ENCODE measurements at places on chromosomes 5 and 9.

- DNase-seq: no peak
Measured at GRCh38 chr9:126514037-126514821, 99.5 kb upstream of the LMX1B start.

DNA sequence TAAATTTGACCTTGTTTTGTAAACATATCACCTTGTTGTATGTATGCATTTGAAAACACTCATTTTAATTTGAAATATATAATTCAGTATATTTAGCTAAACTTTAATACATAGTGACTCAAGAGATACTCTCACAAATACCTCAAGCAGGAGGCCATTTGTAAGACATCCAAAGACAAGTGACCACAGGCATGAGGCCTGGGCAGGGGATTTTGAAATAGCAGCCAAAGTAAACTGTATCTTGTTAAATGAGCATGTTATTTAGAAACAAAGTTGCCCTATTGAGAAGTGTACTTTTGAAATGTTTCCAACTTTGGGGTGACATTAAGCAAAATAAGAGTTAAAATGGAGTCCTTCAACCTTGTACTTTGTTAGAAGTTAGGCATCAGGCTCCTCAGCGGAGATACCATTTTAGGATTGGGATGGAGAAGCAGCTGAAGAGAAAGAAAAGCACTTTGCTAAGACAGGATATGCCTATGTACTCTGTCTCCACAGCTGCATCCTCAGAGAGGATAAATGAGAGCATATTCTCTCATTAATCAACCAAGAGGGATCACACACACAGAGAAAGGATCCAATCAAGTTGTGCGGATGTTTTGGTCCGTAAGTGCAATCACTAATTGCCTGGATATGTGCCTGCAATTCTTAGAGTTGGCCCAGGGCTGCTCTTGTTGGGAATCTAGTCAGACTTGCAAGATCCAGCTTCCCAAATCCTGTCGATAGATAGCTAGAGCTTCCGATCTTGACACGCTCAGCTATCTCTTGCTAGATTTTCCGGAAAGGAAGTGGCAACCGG is 157.5 kb upstream of the HAPLN1 start:
- DNase-seq: no peak

DNA sequence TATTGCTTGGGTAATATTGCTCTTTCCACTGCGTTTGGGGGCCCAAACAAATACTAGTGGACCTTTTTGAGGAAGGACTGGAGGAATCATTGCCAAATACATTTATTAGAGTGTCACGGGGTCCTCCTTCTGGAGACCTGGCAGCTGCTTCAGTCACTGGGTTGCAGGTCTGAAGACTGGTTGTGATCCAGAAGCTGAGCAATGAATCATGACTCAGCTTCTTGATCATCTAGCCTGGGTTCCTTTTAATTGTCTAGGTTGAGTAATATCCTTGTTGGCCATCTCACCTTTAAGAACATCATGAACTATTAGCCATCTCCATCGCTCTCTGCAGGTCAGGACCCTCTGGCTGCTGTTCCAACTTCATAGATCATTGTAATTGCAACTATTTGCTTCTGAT is 15.4 kb upstream of the UBAP1 start:
- DNase-seq: no peak

DNA sequence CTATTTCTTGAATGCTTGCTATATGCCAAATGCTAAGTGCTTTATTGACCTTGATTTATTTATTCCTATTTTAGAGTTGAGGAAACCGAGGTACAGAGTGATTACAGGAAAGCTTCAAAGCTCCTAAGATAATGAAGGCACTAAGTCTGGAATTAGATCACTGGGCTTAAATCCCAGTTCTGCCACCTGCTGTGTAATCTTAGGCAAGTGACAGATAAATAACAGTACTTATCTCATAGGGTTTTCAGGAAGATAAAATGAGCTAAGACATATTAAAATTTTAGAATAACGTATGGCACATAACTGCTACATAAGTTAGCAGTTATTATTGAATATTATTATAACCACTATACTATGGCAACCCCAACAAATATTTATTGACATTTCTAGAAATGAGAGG is 843.8 kb downstream of the DTWD2 start:
- no peak for DNase-seq

DNA sequence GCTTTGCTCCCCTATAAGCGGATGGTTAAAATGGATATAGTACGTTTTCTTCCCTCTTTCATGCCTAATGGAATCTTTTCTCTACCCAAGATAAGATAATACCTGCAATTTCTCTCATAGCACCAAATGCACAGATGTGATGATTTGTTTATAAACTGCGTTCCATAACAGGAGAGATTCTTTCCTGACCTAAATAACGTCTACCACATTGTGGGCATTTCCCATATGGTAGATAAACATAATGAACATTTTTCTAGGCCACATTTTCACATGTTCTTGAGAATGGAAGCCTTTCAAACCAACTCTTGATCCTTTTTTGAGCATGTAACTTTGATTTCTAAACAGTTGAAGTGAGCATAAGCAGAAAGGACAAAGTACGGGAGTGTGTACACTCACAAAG is 448.5 kb downstream of the CSNK1G3 start:
- no peak for DNase-seq

GRCh38 chr5:33781286-33781685 is 110.5 kb downstream of the ADAMTS12 start:
- DNase-seq: no peak

GRCh38 chr9:135347461-135347860 is 132.1 kb upstream of the PPP1R26 start:
- DNase-seq: no peak

DNA sequence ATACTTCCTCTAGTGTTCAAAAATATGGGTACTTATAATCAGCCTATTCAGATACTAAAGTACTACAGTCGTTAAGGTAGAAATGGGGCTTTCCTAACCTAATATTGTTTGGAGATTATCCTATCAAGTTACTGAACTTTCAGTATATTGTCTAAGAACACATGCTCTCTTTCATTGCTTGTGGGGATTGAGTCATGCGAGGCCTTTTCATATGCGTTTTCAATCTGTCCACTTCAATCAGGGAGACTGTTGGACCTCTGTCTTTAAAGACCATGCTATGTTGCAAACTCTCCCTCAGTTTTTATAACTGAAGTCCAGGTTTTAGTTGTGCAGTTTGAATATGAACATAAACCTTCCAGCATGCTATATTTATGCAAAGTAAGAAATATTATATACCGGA is 15.0 kb downstream of the PRR16 start:
- no peak for DNase-seq

DNA sequence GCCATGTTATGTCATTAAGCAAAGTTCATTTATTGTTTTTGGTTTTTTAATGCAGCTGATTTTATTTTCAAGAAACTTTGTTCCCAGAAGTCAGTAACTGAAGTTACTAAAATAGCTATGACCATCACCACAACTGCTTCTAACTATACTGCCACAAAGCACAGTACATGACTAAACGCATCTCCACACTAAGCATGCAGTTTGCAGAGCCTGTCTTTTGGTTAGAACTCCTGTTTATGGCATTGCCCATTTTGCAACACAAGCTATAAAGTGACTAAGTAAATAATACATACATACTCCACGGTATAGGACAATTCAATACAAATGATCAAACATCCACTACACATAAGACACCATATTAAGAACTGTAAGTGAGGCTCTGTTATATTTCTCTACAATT is 109.7 kb downstream of the MLLT3 start:
- no peak for DNase-seq

GRCh38 chr5:169131616-169132301 is 169.2 kb downstream of the SLIT3 start:
- no peak for DNase-seq

- DNase-seq: no peak
Measured at GRCh38 chr5:55540525-55540924, 5.8 kb upstream of the PLPP1 start.

DNA sequence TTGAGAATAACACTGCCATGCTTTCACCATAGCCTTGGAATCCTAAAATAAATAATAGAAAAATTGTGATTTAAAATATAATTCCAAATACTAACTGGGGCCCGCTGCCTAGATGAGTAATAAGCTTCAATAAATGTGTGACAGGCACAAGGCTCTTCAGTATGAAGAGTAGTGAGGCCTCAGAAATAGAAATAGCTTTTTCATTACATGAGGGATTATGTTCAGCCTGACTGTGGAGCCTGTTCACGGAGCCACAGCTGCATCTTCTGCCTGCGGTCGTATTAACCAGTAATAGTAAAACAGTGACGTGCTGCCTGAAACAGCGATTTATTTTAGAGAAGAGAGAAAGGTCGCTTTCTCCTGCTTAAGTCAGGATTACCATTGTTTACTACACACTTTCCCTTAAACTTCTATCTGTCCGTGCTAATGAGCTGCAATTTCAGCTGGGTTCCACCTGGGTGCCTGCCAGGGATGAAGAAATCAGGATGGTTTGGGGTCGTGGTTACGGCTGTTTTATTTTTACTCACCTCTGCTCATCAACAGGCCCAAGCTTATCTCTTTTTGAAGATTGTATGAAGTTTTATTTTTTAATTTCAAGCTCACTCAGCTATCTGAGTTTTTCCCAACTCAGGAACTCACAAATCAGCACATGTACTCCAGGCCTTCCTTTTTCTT is 284.9 kb upstream of the WWC1 start:
- DNase-seq: no peak

DNA sequence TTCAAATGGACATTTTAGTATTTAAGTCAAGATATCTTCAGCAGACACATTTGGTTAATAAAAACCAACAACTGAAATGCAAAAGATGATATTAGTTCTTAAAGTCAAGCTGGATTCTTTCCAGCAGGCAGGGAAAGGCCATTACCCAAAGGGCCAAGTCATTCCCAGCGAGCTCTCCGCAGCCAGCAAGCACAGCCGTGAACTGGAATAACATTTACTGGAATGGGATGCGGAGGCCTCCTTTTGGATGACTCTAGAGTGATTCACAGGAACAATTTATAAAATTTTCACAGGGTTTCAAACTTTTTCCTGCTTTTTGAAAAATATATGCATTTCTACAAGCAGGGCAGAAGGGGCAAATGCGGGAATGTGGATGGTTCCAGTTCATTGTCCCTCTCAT is 76.6 kb upstream of the DAB2 start:
- DNase-seq: no peak

DNA sequence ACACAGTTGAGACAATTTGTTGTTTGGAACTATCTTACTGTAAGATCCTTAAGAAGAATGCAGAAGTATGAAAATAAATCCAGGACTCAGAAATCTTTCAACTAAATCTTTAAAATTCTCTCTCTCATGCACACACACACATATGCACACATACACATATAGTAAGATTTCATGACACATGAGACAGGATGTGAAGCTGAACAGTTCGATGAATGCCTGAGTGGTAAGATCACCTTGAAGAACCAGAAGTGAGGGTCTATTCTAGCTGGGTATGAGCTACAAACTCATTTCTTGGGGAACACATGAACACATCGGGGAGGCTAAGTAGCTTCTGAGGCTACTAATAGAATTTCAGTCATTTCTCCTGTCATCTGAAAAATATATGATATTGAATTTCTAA is 153.6 kb downstream of the TMC1 start:
- DNase-seq: no peak

DNA sequence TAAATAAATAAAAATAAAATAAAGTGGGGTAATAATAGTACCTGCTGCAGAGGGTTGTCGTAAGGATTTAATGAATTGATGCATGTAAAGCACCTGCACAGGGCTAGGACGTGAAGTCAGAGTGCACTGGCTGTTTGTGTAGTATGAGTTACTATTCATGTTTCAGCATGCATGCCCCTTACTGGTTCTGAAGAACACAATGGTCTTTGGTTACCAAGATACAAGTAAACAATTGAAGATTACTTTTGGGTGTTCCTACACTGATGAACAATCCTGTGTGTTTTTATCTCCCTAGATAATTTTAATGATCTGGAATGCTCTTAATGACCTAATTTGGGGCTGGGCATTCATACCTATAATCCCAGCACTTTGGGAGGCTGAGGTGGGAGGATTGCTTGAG is 23.2 kb upstream of the PRRC2B start:
- no peak for DNase-seq

GRCh38 chr5:138654281-138654867 is 79.2 kb upstream of the HSPA9 start:
- DNase-seq: peak; percentile 54

DNA sequence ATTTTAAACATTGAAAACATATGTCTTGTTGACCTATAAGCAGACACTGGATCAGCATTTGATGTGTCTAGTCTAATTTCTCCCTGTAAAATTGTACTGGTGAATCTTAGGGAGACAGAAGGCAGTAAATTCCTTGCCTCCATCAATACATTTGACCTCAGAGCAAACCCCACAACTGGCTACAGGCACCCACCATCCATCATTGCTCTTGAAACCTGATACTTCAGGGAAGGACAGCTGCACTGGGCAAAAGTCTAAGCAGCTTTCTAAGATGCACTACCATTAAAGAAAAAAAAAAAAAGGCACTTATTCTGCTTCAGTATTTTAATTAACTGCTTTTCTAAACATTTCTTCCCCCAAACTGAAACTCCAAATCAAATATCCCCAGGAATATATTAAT is 1051.3 kb upstream of the DMAC1 start:
- no peak for DNase-seq

DNA sequence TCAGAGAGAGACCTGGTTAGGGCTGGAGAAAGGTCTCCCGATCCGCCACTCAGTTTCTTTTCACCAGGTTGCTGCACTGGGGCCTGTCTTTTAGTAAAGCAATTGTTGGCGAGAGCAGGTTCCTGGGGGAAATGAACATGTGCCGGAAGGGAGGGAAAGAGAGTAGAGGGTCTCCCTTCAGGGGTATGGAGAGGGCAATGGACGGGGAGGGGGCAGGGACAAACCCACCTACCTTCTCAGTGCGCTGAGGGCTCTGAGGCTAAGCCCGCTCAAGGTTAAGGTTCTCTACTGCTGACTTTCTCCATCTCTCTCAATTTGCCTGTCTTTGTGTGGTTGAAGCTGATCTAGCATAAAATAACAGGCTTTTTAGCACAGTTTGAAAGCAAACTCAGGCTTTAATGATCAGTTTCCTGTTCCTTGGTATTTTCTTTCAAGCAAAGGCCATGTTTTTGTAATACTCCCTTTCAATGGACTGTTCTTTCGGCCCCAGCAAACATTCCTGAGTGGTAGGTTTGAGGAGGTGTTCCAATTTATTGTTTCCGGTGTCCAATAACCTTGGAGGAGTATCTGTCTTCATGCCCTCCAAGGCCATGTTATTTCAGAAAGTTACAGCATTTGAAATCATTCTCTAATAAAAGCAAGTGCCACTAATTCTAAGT is 25.5 kb upstream of the TRAF1 start:
- no peak for DNase-seq

DNA sequence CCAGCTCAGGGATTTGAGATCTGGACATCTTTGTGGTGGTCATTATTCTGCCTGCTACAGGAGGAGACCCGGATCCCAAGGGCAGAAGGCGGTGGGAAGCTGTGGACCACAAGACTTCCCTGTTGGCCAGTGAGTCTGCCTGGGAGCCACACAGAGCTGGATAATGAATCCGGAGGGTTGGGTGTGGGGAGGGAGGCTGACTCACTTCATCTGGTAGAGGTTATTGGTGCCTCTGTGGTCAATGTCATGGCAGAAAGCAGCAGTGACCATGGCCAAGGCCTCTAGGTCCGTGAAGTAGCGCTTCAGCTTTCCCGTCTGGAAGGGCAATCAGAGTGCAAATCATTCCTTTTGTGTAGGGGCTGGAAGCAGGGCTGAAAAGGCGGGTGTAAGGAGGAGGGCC is 58.5 kb downstream of the PDE6A start:
- no peak for DNase-seq

GRCh38 chr9:89177944-89178829 is at the start of gene SHC3:
SHC3 (minus strand) TSS chr9:89178818; CDS start chr9:89178460, 358 bp downstream.
- no peak for DNase-seq
